Suppressor macrophage (primary cell): ENCODE measurements at places on chromosomes 1 and 21.

- no peak for DNase-seq
Observed at GRCh38 chr1:43441166-43441893, 12.4 kb downstream of the HYI start.

GRCh38 chr1:22141554-22142314 is 1.2 kb downstream of the WNT4 start:
- peak; percentile 17 for DNase-seq

GRCh38 chr1:160997323-160998038 is 23.5 kb downstream of the F11R start:
- DNase-seq, result peak; percentile 82

- DNase-seq, result no peak
Observed at GRCh38 chr1:111987502-111987901, 2.0 kb downstream of the KCND3 start.

GRCh38 chr1:67535474-67535873 is 105.3 kb upstream of the SERBP1 start:
- peak; percentile 79 for DNase-seq

GRCh38 chr21:36915014-36915695 is 51.3 kb downstream of the HLCS start:
- DNase-seq, result no peak

- peak; percentile 45 for DNase-seq
Observed at GRCh38 chr1:92747735-92748134, 37.2 kb downstream of the EVI5 start.

- DNase-seq, result peak; percentile 66
Observed at GRCh38 chr1:236163463-236164153, 21.3 kb downstream of the GPR137B start.

DNA sequence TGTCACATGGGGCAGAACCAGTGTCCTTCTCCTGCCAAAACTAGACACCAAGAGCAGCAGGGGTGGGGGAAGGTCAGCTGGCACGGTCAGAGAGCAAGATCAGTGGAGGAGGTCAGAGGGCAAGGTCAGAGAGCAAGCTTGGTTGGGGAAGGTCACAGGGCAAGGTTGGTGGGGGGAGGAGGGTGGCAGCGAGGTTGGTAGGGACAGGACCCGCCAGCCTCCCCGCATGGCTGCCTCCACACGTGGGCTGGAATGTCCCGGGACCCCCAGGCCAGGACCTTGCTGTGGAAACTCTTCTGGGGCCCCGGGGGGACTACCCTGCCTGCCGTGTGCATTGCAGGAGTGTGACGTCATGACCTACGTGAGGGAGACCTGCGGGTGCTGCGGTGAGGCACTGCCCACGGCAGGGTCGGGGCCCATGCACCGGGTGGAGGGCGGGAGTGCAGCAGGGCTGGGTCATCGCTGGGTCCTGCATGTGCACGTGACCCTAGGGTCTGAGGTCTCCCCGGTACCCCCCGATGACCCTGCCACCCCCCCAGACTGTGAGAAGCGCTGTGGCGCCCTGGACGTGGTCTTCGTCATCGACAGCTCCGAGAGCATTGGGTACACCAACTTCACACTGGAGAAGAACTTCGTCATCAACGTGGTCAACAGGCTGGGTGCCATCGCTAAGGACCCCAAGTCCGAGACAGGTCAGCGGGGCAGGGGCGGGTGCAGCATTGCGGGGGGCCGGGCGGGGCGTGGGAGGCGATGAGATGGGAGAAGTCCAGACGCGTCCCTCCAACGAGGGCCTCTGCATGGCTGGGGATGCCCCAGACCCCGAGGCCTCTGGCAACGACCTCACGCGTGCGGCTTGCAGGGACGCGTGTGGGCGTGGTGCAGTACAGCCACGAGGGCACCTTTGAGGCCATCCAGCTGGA is 27.3 kb downstream of the COL6A2 start:
- no peak for DNase-seq

DNA sequence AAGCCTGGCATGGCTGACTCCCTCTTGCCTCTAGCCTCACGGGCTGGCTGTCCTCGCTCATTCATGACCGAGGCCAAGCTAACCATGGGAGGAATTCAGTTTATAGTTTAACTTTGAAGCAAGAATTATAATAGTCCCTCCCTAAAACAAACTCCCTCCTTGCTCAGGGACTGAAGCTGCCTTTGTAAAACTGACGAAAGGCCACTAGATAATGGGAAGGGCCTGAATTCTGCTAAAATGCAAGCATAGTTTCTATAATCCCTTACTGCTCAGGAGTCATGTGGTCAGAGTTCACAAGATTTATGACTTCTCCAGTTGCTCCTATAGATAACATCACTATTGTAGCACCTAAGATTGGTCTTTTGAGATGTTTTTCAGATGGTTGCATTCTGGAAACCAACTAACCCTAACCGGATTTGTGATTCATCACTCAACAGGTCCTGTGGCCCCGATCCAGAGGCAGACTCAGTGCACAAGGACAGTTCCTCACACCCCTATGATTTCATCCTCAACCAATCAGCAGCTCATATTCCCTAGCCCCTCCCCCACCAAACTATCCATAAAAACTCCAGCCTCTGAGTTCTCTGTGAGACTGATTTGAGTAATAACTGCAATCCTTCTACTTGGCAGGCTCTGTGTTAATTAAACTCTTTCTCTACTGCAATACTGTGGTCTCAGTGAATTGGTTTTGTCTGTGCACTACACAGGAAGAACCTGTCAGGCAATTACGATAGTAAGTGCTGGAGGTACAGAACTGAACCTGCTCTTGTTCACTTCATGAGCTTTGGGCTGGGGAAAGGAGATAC is 26.4 kb downstream of the HHIPL2 start:
- no peak for DNase-seq

- no peak for DNase-seq
Observed at GRCh38 chr1:225044258-225044657, 114.8 kb downstream of the DNAH14 start.

GRCh38 chr1:21206117-21206516 is 29.4 kb upstream of the EIF4G3 start:
- DNase-seq, result no peak

DNA sequence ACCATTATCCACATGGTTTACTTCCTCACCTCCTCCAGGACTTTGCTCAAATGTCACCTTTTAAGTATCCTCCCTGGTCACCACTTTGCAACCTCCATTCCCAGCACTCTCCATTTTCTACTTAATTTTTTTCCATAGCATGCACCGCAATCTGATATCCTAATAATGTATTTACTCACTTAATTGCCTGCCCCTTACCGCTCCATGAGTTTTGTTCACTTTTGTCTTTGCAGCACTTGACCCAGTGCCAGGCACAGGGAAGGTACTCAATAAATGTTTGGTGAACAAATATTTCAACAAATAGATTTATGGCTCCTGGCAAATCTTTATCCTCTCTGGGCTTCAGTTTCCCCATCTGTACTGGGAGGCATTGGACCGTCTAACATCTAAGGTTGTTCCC is 53.6 kb downstream of the UBE2T start:
- DNase-seq, result no peak

DNA sequence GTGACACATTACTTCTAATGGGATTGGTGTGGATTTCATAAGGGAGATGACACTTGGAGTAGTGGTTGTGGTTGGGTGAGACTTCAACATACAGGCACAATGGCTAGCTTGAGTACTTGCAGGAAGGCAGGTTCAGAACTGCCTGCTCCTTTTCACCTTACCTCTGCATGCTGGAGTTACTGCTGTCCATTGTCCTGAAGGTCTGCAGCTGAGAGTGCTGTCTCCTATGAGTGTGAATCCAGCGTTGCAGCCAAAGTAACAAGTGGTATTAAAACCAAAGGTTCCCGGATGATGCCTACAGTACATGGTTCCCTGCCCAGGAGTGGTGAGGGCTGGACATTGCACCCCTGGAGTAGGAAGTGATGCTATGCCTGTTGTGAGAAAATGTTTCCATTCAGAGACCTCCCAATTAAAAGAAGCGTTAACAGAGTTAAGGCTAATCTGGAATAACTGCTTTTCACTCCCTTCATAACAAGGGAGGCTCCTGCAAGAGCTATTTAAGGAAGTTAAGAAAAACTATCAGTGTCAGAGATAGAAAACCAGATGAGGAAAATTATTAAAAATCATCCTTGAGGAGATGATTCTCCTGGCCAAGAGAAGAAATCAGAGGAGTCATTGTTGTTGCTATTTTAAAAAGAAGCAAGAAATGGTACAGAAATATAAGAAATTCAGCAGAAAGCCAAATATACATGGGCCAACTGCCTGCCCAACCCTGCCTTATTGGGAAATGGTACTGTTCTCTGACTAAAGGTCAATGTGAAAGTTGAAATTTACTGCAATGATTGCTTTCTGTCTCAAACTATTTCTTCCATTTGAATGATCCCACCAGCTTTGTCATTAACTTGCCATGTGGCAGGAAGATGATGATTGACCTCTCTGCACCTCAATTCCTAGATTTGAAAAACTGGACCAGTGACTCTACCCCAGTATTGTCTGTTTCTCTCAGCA is 9.8 kb upstream of the F5 start:
- DNase-seq, result no peak

DNA sequence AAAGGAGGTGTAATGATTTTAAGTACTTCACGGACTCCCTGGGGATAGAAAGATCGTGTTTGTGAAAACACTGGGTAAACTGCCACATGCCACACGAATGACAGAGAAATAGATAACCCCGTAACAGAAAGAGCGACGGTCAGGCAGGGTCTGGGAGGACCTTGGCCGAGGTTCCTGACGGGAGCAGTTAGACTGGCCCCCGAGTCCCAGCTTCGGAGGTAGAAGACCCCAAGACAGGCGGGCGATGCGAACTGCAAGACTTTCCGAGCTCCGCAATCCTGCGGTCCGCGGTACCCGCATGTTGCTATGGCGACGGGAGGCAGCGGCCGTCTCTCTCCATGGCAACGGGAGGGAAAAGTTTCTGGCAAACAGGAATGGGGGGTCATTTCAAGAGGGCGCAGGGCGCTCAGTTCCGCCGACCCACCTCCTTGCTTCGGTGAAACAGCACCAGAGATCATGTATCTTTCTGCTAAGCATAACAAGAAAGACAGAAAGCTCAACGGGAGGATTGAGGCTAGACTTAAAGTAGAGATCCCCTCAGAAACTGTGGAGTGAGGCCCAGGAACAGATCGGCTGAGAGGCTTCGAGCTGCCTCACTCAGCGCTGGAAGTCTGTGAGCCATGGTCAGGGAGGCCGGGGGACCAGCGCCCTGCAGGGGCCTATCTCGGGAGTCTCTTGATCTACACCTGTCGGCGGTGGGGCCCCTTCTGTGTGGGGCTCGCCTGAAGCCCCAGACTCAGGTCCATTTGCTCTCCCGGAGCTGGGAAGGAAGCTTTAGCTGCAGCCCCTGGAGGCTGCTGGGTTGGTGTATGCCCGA is 685 bp upstream of the SYT6 start:
- peak; percentile 29 for DNase-seq

DNA sequence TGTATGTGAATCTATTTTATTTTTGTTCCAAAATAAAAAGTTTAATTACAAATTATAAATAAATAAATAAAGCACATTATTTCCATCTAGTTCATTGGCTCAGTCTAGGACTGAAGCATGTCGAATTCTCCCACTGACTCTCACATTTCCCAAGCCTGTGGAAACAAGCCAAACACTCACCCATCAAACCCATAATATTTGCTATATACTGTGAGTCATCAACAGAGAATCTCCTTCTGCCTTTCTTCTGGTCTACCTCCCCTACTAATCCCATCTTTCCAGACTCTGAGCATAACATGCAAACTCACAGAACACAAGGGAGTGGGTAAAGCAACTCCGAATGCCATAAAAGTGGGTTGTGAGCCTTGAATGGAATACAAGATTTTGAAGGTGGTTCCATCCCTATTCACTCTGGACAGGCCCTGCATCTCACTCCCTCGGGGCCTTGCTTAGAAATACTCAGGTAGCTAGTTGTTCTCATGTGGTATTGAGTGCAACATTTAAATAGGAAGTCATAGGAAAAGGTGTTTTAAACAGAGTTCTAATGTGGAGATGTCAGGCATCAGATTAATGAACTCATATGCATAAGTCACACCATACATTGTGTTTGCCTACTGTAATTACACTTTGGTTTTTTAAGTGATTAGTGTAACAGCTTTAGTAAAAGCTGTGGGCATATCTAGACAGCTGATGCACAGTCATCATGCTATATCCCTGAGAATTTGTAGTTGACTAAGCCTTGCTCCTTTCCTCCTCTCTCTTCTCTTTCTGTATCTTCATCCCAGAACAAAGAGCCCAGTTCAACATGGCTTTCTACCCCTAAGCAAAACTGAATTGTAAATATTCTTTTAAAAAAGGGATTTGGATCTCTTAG is 47.0 kb downstream of the F5 start:
- no peak for DNase-seq

DNA sequence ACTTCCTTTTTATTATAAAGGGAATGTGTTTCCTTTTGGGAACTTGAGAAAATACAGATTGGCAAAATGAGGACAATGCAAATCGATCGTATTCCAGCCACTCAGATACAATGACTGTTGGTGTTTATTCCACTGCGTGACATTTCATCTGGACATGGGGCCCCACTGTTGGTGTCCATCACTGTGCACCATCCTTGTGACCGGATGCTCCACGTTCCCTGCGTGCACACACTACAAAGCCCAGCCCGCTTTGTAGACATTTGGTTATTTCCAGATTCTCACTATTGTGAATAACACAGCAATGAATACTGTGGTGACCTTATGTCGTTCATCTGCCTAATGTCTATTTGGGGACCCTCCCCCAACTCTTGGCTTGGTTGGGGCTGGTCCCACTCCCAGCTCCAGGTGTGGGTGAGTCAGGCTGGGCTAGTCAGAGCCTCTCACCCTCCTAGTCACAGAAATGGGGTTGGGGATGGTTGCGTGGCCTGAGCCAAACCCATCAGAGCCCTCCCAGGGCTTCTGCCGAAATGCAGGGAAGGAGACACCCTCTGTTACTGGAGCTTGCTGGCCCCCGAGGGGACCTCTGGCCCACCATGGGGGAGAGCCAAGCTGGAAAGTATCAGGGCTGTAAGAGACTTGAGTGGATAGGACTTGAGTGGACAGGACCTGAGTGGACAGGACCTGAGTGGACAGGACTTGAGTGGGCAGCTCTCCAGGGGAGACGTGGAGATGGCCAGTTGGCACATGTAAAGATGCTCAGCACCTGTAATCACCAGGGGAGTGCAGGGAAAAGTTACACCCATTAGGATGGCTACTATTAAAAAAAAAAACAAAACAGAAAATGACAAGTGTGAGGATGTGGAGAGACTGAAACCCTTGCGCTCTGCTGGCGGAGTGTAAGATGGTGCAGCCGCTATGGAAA is 57.1 kb upstream of the ADARB1 start:
- no peak for DNase-seq

DNA sequence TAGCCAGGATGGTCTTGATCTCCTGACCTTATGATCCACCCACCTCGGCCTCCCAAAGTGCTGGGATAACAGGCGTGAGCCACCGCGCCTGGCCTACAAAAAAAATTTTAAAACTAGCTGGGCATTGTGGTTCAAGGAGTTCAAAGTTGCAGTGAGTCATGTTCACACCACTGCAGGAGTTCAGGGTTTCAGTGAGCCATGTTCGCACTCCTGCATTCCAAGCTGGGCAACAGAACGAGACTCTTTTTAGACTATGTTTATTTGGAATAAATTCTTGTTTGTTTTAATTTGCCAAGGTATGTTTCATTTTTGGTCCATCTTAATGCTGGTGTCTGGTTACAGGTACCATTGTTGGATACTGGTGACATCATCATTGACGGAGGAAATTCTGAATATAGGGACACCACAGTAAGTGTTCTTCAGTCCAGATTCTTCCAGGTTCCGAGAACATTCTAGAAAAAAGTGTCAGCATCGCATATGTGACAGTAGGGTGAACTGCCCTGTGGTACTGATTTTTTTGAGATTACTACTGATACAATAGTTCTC is 3.9 kb downstream of the PGD start:
- no peak for DNase-seq
